ENCODE measurements at places on chromosomes 2 and 18.

GRCh38 chr2:26633993-26634595 lies 7.1 kb downstream of the CIB4 start:
- H3K4me1 ChIP-seq, result no peaks in the 10 kb centered on the region
- no peak overlapping the region for H3K27ac ChIP-seq
- H3K36me3 ChIP-seq, result no peaks in the 10 kb centered on the region
- no peak for DNase-seq
- no peaks in the 10 kb centered on the region for H3K27me3 ChIP-seq

DNA sequence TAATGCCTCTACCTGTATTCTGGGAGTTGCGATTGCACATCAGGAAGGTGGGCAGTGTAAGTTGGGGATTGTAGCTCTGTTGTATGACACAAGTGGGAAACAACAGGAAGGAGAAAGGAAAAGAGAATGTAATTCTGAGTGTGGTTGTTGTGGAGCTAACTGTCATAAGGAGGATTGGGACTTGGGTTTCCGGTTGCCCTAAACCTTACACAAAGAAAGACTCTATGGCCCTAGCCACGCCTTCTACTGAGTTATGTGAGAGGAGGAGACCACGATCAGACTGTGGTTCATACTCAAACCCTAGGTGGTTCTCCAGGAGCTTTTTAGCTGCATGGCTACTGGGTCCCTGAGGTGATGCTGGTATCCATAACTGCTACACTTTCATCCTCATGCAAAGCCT lies 86.5 kb downstream of the TANC1 start:
- no peak overlapping the region for H3K4me3 ChIP-seq
- H3K27ac ChIP-seq, result no peak overlapping the region
- no peaks in the 10 kb centered on the region for H3K4me1 ChIP-seq
- H3K27me3 ChIP-seq, result no peaks in the 10 kb centered on the region
- H3K36me3 ChIP-seq, result no peaks in the 10 kb centered on the region

DNA sequence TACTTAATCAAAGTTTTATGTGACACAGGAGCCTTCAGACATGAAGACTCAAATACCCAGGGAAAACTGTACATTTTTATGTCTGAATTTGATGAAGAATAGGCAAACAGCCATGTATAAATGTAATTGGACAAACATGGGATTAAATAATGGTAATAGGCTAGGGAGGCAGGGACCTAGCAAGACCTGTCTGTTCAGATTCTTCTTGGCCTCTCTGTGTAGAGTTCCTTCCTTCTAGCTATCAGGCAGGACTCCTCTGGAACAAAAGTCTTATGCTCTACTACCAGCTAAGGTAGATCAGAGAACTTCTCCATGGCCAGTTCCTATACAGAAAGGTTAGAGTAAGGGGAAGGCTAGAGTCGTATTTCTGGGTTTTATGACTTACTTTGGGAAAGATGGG lies 9.5 kb upstream of the PARD3B start:
- H3K4me3 ChIP-seq, result no peak overlapping the region
- H3K27me3 ChIP-seq, result no peaks in the 10 kb centered on the region
- H3K27ac ChIP-seq, result no peak overlapping the region
- H3K4me1 ChIP-seq, result no peaks in the 10 kb centered on the region
- no peak for DNase-seq

DNA sequence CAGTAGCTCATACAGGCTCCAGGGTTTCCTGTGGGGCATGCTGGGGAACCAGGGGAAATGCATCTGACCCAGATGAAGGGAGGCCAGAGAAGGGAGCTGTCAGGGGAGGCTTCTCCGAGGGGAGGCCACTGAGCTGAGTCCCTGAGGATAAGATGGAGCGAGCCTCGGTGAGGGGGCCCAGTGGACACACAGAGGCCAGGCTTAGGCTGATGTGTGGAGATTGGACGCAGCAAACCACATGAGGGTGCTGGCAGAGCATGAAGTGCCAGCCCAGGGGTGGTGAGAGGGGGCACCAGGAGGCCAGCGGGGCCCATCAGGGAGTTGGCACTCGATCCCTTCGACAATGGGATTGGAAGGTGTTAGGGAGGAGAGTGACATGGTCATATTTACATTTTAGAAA lies 235.0 kb downstream of the KLHL29 start:
- no peak overlapping the region for H3K4me3 ChIP-seq
- no peak overlapping the region for H3K27ac ChIP-seq
- H3K27me3 ChIP-seq, result no peaks in the 10 kb centered on the region
- no peak for DNase-seq

DNA sequence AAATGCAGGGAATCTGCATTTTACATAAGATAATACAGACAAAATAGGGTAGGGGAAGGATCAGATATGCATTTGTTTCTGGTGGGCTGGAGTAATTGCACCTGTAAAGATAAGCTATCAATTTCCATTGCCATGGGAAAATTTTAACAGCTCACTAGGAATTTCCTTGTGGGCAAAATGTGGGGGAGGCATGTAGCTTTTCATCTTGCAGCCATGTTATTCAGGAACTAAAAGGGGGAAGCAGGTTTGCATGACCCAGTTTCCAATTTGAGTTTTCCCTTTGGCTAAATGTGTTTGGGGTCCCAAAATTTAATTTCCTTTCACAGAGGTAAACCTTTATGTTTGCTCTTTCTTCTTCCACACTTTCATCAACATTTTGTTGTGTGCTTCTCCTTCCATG lies 624.4 kb downstream of the NYAP2 start:
- H3K4me3 ChIP-seq, result no peak overlapping the region
- no peaks in the 10 kb centered on the region for H3K4me1 ChIP-seq
- H3K36me3 ChIP-seq, result no peaks in the 10 kb centered on the region
- H3K27me3 ChIP-seq, result no peaks in the 10 kb centered on the region
- DNase-seq, result no peak
